ENCODE measurements at places on chromosomes 6 and 20.

DNA sequence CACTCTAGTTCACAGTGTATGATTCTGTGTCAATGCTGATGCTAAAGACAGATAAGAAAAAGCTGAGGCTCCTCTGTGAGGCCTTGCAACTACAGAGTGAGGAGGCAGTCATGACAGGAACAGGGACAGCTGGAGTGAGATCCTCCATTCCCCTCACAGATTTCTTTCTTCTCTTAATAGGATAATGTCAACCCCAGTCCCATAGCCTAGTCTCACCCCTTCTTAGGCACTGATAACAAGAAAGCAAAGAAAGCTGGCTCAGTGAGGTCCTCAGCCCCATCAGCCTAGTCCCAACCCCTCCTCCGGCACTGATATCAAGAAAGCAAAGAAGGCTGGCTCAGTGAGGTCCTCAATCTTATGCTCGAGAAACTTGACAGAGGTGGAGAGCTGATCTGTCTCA is 2.1 kb upstream of the PTCHD4 start:
- no peak for DNase-seq

DNA sequence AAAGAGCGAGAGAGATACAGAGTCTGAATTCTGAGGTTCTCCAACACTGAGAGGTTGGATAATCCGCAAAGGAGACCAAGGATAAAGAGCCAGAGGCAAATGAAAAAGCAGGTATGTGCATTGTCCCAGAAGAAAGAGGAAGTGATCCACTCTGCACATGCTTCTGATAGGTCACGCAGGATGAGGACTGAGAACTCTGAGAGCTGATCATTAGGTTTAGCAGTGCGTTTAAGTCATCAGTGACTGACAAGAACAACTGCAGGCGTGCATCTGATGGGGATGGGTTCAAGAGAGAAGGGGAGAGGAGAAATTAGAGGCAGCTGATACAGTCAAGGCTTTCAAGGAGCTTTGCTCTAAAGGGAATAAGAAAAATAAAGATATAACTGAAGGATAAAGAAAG is 301.2 kb upstream of the SGK1 start:
- no peak for DNase-seq

- DNase-seq = no peak
Measured at GRCh38 chr20:36474563-36474962, 66.8 kb upstream of the MYL9 start.

DNA sequence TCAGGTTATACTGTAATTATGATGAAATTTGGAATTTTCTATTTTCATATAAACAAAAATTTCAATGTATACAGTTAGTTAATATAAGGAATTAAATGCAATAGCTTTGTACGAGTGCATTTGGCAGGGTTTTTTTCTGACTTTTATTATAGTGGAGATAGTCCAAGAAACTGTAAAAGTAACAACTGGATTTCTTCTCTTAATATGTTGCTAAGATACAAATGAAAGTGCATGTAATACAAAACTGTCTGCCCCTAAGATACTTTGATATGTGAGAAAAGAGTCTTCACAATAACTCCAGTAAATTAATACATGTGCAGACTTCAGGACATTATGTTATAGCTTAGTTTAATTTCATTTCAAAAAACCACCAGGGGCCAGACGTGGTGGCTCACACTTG is 721.4 kb downstream of the CBLN4 start:
- DNase-seq = no peak

- peak; percentile 36 for DNase-seq
Measured at GRCh38 chr20:52484438-52484837, 292.9 kb upstream of the ZFP64 start.

DNA sequence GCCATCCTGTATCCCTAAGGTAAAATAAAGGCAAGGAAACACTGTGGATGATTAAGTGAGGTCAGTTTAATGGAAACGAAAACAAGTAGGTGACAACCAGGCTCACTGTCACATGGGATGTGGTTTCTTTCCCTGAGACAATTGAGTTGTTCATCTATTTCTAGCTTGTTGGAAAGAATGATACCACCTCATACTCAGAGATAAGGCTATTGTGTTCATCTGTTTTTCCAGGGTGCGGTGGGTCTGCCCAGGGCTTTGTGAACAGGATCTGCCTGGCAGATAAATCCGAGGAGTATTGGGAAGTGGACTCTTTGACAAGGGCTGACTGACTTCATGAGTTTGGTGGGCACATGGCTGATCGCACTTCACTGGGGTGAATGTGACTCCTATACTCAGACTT is 80.8 kb upstream of the TIAM2 start:
- no peak for DNase-seq

DNA sequence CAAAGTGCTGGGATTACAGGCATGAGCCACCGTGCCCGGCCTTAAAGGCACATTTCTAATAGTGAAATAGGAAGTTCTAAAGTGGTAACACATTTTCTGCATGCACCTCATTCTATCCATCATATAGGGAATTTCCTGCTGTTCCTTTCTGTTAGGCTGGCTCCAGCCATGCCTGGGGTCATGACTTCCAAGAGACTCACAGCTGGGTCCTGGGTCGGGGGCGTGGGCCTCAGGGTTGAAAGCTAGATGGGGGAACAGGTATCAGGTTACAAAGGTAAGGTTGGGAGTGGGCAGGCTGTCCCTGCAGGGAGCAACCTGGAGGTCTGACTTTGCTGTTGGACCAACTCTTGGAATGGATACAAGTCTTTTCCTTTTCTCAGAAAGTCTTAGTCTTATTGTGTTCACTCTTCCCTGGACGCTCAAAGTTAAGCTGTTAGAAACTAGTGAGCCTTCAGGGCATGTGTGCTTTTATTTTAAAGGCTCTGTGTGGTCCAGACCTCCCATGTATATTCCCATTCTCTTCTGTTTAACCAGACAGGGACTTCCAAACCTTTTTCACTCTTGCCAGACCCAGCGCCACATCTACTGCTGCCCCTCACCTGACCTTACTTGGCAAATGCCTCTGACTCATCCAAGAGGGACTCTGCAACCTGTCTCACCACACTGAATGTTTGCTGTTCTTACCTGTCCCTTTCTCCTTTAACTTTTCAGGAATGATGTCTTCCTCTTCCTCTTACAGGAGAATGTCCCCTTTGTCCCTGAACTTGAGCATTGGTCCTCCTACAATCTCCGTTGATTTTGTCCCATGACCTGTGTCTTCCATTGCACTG is 64.4 kb downstream of the TMEM170B start:
- no peak for DNase-seq

DNA sequence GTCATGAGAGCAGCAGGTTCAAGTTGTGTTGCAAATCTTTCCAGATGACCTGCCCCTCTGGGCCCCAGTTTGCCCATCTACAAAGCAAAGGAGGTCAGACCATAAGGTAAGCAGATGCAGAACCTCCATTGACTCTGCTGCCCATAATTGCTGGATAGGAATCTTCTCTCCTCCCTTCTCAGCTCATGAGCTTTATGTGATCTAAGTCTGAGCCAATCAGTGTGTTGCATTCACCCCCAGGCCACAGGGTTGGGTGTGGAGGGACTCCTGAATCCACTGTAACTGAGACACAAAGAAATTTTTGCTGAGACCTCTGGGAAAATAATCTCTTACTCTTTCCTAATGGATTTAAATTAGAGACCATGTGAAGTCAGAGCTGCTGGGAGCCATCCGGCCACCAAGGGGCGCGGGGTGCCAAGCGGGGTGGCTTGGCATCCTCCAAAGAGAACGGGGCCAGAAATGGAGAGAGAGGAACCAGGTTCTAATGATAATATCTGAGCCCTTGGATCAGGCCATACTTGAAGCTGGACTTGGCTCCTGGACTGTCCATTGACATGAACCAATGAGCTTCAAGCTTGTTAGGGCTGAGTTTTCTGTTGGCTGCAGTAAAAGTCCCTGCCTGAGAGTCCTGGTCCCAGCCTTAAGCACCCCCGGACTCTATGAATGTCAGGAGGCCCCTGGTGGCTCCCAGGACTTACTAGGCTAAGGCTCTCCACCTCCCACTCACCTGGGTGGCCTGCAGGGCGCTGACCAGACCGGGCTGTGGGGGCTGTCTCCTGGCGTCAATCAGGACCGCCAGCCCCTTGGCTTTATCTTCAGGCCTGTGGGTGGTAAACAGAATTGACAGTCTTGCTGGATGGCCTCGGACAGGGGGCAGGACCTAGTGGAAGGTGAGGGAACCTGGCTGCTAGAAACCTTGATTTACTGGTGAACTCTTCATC is 32.8 kb downstream of the KIAA1755 start:
- no peak for DNase-seq

Data from cardiac fibroblast (primary cell).